Neural crest cell (in vitro differentiated cells): ENCODE measurements at places on chromosomes 1 and 21. TPM values are rescaled to one million over a fixed set of nuclear protein-coding genes. Genes with fewer than 3 reads are reported as not detected.
A peak's percentile ranks its signal among the peaks of the same experiment; 100 is the strongest.

DNA sequence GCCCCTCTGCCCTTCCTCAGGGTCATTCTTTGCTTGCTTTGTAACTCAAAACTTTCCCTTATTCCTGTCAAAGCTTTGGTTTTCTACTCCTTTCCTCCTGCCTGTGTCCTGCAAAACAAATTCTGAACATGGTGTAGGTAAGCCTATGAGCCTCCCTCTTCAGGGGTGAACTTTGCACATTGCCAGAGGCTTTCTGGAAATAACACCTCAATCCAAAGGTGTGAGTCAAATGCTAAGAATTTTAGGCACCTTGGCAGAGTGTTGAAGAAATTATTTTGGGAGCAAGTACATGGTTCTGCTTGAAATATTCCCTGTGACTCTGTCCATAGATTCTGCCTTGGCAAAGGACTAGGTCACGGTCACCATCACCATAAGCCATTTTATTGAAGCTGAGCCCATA lies 70.0 kb downstream of the PAPPA2 start:
- no peaks in the 10 kb centered on the region for H3K4me1 ChIP-seq
- no peak for DNase-seq
- H3K4me3 ChIP-seq, result no peak overlapping the region
- H3K27ac ChIP-seq, result no peak overlapping the region
- H3K36me3 ChIP-seq, result no peaks in the 10 kb centered on the region
- H3K27me3 ChIP-seq, result peaks cover 14% of the 10 kb centered on the region

Gene SLC45A3
- total RNA-seq, result 13.1 and 14.0 TPM in 2 replicates

Gene LCE1B
- total RNA-seq, result not detected in 2 replicates

DNA sequence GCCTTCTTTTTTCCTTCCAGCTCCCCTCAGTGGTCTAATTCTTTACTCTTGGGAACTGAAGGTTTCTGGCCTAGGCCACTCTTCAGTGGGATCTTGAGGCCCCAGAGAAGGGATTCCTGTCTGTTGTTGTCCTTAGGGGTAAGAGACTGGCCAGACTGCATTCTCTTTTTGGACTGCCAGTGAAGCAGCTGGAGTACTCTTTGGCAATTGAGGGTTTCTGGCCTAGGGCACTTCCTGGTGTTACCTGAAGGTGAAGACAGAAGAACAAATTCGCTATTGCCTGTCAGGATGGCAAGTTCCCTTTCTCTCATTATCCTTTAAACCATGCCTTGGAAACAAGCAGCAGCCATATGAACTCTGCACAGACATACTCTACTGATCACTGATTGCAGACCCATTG lies 286.6 kb upstream of the ZP4 start:
- H3K27me3 ChIP-seq, result no peaks in the 10 kb centered on the region
- H3K36me3 ChIP-seq, result peaks cover 4% of the 10 kb centered on the region
- H3K4me1 ChIP-seq, result no peaks in the 10 kb centered on the region
- H3K4me3 ChIP-seq, result no peak overlapping the region
- H3K27ac ChIP-seq, result no peak overlapping the region

Gene TCP10L
- total RNA-seq, result 1.7 and 2.2 TPM in 2 replicates

- peaks cover 18% of the 10 kb centered on the region for H3K27me3 ChIP-seq
- no peak overlapping the region for H3K4me3 ChIP-seq
- H3K27ac ChIP-seq, result no peak overlapping the region
- H3K4me1 ChIP-seq, result peaks cover 9% of the 10 kb centered on the region
Measured at GRCh38 chr21:42505090-42505726, 8.4 kb upstream of the SLC37A1 start.

DNA sequence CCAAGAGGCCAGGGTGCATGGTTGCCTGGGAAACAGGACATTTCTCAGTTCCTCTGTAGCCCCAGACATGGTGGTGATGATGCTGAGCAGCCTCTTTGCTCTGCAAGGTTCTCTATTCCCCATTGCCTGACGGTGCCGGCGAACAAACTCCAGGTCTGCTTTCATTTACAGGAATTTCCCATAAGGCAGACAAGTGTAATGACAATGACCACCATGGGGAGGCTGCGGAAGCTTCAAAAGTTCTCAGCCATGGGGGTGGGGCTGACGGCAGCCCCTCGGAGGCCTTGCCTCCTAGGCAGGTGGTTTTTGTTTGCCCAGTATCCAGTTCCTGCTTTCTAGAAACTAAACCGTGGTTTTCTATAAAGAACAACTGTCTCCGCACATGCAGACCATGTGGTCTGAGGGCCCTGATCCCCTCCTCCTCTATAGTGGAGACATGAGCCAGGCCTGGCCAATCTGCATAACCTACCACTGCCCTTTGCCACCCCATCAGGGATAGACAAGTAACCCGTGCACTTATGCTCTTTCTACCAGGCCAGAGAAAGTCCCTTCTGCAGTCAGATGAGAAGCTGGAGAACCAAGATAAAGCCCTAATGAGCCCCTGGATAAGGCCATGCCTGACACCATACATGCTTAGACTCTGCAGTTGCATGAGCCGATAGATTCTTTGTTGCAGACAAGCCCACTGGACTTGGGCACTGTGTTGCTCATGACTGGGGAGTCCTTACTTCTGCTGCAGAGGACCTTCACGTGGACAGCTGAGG lies 54.1 kb downstream of the LDLRAD2 start:
- H3K27ac ChIP-seq, result peak overlapping the region; percentile 57
- no peaks in the 10 kb centered on the region for H3K27me3 ChIP-seq
- H3K4me1 ChIP-seq, result peaks cover 27% of the 10 kb centered on the region

DNA sequence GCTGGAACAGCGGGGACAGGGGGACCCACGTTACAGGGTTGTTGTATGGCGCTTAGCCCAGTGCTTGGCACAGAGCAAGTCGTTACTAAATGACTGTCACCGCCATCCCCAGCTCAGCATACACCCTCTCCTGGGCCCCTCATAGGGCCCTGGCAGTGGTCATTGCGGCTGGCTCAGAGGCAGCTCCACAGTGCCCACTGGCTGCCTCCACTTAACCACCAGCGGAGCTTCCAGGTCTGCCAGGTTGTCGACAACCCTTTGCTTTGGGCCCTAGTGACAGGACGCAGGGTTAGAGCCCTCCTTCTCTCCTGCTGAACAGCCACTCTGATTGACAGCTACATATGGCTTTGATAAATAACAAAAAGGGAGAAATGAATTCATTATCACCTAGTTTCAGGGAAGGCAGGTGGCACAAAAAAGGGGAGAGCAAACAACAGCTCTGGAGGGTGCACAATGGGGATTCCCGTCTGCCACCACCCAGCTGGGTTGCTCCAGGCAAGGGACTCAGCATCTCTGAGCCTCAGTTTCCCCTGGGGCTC lies 4.8 kb downstream of the EFHD2 start:
- H3K27me3 ChIP-seq, result peaks cover 4% of the 10 kb centered on the region
- peaks cover 6% of the 10 kb centered on the region for H3K36me3 ChIP-seq
- DNase-seq, result no peak
- H3K4me1 ChIP-seq, result peaks cover 27% of the 10 kb centered on the region
- H3K27ac ChIP-seq, result no peak overlapping the region

DNA sequence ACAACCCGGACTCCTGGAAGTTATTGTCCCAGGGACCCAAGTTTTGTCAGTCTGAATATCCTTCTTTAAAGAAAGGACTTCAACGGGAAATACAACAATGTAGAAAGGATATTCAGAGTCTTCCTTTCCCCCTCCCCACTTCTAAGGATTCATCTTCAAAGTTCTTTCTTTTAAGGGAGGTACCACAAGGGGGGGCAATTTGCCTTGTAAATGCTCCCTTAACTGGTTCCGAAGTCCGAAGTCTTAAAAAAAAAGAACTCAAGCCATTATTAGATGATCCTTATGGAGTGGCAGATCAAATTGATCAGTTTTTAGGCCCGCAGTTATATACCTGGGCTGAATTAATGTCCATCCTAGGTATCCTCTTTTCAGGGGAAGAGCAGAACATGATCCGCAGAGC lies 47.0 kb downstream of the SERINC2 start:
- no peak for DNase-seq
- no peak overlapping the region for H3K27ac ChIP-seq
- H3K4me1 ChIP-seq, result no peaks in the 10 kb centered on the region
- H3K36me3 ChIP-seq, result no peaks in the 10 kb centered on the region
- peaks cover 38% of the 10 kb centered on the region for H3K27me3 ChIP-seq

- H3K36me3 ChIP-seq, result peaks cover 3% of the 10 kb centered on the region
- no peaks in the 10 kb centered on the region for H3K4me1 ChIP-seq
- no peak overlapping the region for H3K27ac ChIP-seq
- H3K4me3 ChIP-seq, result no peak overlapping the region
Measured at GRCh38 chr1:166999075-166999474, 10.0 kb downstream of the MAEL start.

- peak; percentile 96 for DNase-seq
- H3K27ac ChIP-seq, result no peak overlapping the region
- H3K4me3 ChIP-seq, result no peak overlapping the region
- no peaks in the 10 kb centered on the region for H3K36me3 ChIP-seq
- no peaks in the 10 kb centered on the region for H3K4me1 ChIP-seq
Measured at GRCh38 chr1:112369392-112370285, 26.4 kb upstream of the CTTNBP2NL start.

Gene CLDN17
- not detected in 2 replicates for total RNA-seq

DNA sequence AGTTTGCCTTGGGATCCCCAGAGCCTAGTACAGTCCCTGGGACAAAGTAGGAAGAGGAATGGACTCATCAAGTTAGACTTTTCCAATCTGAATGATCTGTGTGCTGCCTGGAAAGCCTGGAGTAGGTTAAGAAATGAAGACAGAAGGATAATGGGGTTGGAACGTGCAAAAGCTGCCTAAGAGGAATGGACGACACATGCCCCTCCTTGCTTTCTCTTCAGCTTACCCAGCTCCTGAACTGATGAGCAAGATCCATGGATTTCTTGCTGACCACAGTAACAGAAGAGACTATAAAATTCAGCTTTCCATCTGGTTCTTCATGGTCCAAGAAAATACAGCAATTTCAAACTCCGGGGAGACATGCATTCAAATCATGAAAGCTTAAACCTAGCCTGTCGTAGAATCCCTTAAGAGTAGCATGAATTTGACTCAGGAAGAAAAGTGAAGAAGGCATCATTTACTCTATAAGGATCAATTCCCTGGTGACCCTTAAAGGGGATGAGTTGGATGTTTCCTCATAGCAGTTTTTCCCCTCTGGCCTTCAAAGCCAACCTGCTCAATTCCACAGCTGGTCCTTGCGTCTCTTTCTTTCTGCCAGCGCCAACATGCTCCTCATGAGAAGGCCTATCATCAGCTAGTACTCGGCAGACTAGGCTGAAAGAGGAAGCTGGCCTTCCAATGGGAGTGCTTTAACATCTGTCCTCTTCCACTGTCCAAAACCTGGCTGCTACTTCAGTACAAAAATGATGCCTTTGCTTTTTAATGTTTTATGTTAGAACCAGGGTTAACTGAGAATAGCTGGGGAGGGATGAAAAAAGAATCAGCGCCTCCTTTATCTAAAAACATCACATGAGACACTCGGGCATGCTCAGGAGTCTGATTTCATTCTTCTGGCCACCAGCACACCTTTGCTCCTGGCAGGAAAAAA lies 5.7 kb upstream of the PEF1 start:
- no peak for DNase-seq
- no peaks in the 10 kb centered on the region for H3K36me3 ChIP-seq
- H3K4me1 ChIP-seq, result peaks cover 13% of the 10 kb centered on the region

- H3K4me3 ChIP-seq, result no peak overlapping the region
- H3K36me3 ChIP-seq, result peaks cover 13% of the 10 kb centered on the region
- H3K27ac ChIP-seq, result no peak overlapping the region
- no peak for DNase-seq
- H3K4me1 ChIP-seq, result peaks cover 10% of the 10 kb centered on the region
Measured at GRCh38 chr21:26007951-26008498, 162.5 kb downstream of the APP start.

GRCh38 chr21:19236209-19236608 lies 832.6 kb upstream of the TMPRSS15 start:
- H3K27ac ChIP-seq, result no peak overlapping the region
- no peaks in the 10 kb centered on the region for H3K36me3 ChIP-seq
- H3K4me3 ChIP-seq, result no peak overlapping the region
- DNase-seq, result no peak

Gene EPS8L3
- total RNA-seq, result not detected in 2 replicates

DNA sequence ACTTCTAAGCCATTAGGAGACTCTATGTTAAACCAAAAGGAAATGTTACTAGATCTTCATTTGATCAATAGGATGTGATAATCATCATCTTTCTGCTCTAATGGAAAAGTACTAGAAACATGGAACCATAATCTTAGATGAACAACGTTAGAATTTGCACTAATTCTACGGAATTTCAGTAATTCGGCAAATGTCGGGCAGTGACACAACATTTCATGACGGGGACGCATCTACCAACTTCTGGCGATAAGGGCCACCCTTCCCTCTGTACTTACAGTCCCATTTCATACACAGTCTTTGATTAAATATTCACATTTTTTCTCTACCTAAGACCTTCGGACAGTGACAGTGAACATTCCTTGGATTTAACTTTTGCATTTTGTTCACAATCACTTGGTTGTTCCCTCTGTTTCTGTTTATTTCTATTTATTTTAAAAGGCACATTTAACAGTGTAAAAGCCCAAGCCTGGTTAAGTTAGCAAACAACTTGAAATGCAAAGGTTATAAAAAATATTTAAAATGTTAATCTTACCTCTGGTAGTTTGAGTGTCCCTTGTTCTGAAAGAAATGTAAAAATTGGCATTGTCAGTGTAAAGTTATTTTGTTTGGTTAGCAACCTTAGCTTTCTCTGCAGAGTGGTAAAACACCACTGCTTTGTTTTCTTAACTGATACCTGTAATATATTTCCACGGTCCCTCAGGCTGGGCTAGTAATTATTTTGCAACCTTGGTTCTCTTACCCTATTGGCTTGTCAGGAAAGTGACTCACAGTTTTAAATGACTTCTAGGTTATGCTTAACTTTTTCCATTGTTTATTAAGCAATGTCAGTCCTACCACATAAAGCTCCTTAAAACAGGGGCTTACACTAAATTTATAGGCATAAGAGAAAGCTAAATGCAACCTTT lies 276.9 kb downstream of the VAV3 start:
- peaks cover 15% of the 10 kb centered on the region for H3K4me1 ChIP-seq
- no peaks in the 10 kb centered on the region for H3K27me3 ChIP-seq
- DNase-seq, result no peak
- H3K27ac ChIP-seq, result no peak overlapping the region

DNA sequence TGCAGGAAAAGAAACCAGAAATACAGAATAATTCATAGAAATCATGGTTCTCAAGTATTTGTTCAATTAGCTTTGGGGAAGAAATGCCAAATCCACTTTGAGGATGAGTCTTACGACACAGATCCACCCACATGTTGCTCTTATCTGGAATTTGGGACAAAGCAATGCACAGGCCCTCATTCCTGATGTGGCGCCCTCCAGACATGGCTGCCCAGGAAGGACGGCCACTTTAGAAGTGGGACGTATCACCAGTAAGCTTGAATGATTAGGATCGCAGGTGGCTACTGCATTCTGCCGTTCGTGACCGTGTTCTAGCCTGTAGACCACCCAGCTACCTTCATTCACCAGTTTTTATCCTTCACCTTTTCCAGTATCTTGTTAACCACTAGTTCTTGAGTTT lies 20.1 kb upstream of the NCMAP start:
- no peak for DNase-seq
- H3K27me3 ChIP-seq, result peaks cover 7% of the 10 kb centered on the region
- H3K4me1 ChIP-seq, result peaks cover 11% of the 10 kb centered on the region

Gene ORC1
- 36.9 and 38.5 TPM in 2 replicates for total RNA-seq

- H3K4me3 ChIP-seq, result no peak overlapping the region
- H3K27ac ChIP-seq, result no peak overlapping the region
- H3K27me3 ChIP-seq, result no peaks in the 10 kb centered on the region
- peaks cover 3% of the 10 kb centered on the region for H3K36me3 ChIP-seq
- no peak for DNase-seq
Measured at GRCh38 chr21:23952269-23952668, 1655.0 kb downstream of the MRPL39 start.
